ENCODE measurements at places on chromosomes 12 and 14.

GRCh38 chr14:73865534-73866113 lies 14.0 kb downstream of the PTGR2 start:
- DNase-seq: no peak

DNA sequence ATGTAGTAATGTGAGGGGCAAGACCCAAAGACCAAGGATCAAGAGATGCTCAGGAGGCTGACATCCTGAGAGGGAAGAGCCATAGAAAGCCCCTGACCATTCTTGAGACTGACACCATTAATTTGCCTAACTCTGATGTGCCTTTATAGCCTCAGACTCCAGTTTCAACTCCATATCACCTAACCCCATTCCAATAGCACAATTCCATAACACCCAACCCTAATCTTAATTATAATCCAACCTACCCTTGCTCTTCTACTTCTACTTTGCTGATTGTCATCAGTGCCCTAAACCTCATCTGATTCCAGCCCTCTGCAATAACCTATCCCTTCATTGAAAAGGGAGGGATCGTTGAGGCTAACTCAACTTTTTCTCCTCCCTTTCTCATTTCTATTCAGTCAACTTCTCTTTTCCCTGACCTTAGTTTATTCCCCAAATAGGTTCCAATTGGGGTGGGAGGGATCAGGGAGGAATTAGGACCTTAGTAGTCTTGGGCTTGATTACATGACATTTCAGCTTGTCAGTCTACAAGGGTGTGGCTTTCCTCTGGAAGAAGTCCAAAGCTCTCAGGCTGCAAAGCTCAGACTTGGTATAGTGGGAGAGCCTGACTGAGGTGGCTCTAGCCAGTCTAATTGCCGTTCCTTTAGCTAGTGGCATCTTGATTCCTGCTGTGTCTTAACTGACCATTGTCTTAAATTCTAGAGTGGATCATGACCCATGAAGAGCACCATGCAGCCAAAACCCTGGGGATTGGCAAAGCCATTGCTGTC lies 3.1 kb downstream of the PFKM start:
- no peak for DNase-seq

- no peak for DNase-seq
These were observed 35.5 kb downstream of the BTG1 start for GRCh38 chr12:92110083-92110640.

GRCh38 chr14:88597601-88598000 lies 34.8 kb downstream of the ZC3H14 start:
- DNase-seq: no peak

GRCh38 chr12:19131025-19131444 lies 1.5 kb downstream of the PLEKHA5 start:
- no peak for DNase-seq

DNA sequence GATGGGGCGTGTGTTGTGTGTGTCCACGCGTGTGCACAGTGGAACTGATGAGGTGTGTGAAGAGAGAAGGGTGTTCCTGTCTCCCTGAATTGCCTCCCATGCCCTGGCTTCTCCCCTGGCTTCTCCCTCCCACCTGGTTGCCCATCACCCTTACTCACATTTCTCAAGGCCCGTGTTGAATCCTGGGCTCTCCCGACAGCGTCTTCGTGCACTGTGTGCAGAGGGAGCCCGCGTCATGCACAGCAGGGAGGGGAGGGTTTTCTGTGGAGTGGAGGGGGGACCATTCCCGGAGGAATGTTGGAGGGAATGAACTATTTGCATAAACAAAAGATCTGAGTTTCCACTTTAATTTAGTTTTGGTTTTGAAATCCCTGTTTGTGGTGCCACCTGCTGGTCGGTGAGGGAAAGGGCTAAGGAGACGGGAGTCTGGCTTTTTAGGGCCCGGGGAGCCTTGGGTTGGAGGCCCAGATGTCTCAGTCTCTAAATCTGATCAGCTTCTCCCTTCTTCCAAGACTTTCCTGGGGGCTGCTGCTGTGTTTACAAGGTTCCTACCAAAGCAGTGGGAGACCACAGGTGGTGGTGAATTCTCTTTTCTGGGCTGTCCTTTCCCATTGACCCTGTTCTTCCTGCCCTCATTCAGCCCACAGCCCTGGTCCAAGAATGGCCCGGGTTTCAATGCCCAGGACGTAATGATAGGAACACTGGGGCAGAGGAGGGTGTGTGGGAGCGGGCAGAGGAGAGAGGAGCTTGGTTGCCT lies at the start of gene C1R:
Gene C1R, minus strand, starts transcription at position 217 of the 757 bp plus-strand sequence. Its CDS starts 57 bp downstream, at position 160.
- DNase-seq: no peak

DNA sequence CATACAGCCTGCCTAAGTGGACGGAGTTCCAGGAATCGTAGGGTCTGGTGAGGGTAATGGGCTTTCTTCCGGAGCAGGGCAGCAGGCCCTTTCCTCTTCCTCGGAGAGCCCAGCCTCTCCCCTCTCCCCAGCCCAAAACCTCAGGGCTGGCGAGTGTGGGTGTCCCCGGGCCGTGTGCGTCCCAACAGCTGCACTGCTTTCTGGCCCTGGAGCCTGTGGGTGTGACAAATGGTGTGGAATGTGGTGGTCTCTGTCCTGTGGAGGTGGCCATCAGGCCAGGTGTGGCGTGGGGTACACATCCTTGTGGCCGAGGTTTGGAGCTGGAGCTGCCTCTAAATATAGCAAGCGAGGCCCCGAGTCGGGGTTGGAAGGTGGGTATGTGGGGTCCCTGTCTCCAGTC lies 8.5 kb downstream of the ORAI1 start:
- DNase-seq: no peak

- no peak for DNase-seq
These were observed 58.7 kb downstream of the ZNF641 start for GRCh38 chr12:48292040-48292439.
